ENCODE measurements at places on chromosomes 2 and 18.

- no peak for DNase-seq
Measured at GRCh38 chr18:13288509-13289133, 70.1 kb downstream of the LDLRAD4 start.

DNA sequence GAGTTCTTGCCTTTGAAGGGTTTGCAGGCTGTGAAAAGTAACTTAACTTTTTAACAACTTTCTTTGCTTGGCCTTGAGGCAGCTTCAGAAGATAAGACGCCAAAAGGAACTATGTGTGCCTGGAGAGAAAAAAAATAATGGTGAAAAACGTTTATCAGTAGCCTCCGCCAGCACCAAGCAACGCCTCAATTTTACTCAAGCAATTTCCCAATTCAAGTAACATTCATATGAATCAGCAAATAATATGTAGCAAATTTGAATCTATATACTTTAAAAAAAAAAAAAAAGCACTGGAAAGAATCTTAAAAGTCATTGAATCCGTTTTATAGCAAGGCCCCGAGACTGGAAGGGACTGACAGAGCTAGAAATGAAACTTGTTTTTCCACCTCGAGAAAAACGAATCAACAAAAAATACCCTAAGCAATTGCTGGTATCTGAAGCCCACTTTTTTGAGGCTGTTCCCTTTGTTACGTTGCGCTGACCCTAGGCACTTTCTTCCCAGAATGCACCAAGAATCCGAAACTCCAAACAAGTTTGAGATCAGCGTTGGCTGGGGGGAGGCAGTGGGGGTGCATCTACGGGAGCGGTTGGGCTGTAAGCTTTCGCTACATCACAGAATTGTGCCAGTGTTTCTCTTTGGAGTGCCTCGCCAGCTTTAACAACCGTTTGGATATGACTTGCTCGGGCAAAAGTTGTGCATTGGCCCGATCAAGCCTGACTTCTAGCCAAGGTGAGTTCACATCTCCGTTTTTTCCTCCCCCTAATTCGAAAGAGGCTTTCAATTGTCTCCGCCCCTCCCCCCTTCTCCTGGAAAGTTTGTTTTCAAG lies 2.7 kb upstream of the TGIF1 start:
- peak; percentile 44 for DNase-seq

DNA sequence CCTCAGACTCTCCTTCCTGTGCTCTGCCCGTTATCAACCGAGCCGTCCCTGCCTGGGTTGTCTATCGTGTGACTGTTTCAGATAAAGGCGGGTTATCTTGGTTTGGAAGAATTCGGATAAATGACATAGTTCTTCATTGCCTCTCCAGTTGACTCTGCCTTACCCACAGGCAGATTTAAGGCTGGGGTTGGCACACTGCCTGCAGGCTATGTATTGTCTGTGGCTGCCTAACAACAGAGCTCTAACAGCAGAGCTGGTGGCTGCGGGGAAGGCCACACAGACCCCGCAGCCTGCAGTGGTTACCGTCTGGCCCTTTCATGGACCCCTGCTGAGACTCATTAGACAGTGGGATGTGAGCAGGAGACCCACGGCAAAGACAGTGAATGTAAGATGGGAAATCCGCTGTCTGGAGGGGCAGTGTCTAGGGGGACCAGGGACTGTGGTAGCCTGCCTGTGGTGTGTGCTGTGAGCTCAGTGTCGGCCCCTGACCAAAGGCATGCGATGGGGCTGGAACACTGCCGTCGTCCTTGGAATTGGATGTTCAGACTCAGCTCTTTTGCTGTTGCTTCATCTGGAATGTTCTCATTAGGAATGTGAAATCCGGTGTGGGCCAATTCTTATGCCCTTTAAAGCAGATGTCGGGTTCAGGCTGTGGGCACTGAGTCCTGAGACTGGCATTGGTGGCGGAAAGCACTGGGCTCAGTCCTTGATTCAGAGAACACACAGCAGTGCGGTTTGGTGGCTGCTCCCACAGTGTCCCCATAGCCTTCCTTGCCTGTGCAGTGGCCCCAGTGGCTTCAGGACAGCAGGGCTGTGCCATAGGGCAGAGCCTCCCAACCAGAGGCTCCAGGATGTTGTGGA lies 44.5 kb downstream of the SH3RF3 start:
- peak; percentile 87 for DNase-seq

DNA sequence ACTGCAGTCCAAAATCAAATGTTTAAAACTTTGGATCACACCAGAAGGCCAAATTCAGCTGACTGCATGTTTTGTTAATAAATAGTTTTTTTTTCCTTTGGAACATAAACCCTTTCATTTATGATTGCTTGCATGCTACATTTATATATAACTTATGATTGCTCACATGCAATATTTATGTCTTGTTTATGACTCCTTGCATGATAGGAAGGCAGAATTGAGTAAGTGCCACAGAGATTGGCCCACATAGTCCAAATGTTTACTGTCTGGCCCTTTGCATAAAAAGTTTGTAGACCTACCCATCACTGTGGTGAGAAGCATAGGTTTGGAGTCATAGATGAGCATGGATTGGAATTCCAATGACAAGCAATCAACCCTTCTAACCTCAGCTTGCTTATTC lies 30.8 kb downstream of the WDFY1 start:
- no peak for DNase-seq

DNA sequence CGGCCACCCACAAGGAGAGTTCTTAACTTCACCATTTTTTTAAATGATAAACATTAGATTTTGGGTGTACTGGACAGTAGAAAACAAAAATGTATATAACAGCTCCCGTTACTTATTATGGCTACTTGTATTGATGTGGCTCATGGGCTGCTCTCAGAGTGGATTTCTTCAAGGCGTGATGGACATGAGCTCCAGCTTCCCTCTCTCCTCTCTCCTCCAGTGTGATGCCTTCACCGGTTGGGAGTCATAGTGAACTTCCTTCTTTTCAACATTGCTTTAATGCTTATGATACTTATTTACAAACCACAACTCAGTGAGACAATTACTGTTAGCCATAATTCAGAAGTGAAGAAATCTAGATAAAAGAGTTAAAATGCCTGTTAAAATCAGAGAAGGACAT lies 515.2 kb downstream of the RNF144A start:
- no peak for DNase-seq

DNA sequence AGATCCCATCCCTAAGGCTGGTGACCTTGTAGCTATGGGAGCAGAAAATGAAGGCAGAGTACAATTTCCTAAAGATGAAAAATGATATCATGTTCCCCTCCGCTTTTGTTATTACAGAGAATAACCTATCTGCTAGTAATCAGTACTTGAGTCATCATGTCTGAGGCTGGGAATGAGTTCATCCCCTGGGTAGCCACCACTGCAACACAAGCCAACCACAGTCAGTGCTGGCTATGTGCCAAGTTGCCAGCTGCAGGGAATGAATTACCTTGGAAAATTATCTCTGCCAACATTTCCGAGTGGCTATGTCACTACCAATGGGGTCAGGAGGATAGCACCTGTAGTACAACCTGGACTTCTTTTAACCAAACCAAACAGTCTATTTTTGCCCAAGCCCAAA lies 1094.7 kb upstream of the DDX18 start:
- no peak for DNase-seq

DNA sequence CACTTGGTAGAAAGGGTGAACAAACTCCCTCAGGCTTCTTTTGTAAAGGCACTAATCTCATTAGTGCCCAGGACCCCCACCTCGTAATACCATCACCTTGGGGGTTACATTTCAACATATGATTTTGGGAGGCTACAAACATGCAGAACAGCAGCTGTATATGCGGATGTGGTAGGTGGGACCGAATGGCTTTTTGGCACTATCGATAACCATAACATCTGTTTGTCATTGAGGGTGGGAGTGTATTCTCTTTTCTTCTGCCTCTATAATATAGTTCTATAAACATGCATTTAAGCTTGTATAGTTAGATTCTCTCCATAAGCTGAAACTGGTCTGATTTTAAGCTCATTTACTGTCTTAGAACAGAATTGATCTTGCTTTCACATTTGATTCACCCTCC lies 239.1 kb upstream of the BOD1L2 start:
- DNase-seq: no peak

- no peak for DNase-seq
Measured at GRCh38 chr2:85319796-85320195, 8.0 kb downstream of the TGOLN2 start.

DNA sequence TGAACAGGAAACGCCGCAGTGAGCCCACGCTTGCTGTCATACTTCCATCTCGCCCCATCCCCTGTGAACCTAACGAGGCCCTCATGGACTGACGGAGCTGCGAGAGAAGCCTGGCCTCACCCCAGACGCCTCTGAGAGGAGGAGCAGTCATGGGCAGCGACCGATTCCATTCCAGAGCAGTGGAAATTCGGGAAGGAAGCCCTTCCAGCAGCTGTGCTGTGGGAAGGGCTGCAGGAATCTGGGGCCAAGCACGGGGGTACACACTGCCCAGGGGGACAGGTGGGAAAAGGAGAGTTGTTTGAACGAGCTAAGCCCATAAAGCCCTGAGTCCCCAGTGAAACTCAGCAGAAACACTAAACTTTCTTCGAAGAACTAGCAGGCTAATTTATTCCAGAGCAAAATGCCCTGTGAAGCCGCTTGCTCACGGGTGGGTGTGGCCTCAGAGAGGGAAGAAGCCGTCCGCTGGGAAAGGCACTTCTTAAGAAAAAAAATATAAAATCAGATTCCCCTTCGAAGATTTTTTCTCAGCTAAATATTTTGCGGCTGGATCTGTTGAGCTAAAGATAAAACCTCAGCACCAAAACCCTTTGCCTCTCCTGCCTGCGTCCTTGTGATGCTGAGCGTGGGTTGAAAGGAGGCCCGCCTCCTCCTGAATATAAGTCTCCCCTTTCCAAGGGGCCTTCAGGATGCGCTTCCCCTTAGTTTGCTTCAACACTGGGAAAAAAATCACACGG lies 38.2 kb downstream of the ANKMY1 start:
- peak; percentile 73 for DNase-seq

GRCh38 chr2:209823484-209823883 lies 51.9 kb downstream of the UNC80 start:
- DNase-seq: no peak

DNA sequence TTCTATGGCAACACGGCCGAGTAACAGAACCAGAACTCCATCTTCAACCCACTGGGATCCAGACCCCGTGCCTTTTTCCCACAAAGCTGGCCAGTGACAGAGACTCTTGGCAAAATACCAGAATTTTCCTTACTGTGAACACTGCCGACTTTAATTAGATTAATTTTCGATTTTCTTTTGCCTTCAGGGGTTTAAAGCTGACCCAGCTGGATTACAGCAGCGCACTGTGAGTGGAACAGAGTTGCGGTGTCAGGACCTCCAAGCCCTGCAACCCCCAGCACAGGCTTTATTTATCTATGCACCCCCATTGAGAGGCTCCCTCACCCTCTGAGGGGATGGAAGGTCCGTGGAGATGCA lies 36.4 kb downstream of the CTIF start:
- DNase-seq: no peak

GRCh38 chr2:43171789-43172188 lies 54.6 kb downstream of the ZFP36L2 start:
- peak; percentile 50 for DNase-seq

GRCh38 chr2:55743583-55743982 lies 49.9 kb upstream of the PNPT1 start:
- peak; percentile 74 for DNase-seq

DNA sequence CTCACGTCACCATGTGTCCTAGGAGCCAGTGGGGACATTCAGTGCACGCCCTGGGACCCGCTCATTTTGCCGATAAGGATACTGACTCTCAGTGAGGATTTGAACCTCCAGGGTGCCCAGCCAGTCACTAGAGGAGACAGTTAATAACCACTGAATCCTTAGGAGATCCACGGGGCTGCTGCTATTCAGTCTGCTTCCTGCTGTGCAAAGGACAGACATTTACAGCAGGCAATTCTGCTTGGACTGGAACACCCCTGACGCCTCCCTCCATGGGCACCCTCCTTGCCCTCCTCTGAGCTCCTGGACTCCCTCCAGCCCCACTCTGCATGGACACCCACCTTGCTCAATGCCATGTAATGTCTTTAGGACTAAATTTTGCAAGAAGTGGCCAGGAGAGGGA lies 265.5 kb downstream of the EIPR1 start:
- DNase-seq: no peak

DNA sequence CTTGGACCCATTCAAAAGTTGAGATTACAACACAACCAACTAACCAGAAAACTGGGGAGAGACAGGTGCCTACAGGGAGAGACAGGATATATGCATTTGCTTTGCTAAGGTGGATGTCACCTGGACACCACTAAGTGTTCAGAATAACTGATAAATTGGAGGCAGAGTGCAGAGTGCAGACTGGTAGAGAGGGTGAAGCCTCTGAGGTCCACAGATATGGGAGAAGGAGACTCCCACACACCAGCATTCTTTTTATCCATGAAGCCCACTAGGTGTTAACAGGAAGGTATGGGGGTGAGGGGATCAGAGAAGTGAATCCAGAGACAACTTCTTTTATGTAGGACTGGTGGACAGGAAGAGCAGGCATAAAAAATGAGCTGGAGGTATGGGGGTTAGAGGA lies 1310.0 kb upstream of the ZEB2 start:
- no peak for DNase-seq

- DNase-seq: no peak
Measured at GRCh38 chr2:120315367-120316033, 30.4 kb upstream of the INHBB start.

DNA sequence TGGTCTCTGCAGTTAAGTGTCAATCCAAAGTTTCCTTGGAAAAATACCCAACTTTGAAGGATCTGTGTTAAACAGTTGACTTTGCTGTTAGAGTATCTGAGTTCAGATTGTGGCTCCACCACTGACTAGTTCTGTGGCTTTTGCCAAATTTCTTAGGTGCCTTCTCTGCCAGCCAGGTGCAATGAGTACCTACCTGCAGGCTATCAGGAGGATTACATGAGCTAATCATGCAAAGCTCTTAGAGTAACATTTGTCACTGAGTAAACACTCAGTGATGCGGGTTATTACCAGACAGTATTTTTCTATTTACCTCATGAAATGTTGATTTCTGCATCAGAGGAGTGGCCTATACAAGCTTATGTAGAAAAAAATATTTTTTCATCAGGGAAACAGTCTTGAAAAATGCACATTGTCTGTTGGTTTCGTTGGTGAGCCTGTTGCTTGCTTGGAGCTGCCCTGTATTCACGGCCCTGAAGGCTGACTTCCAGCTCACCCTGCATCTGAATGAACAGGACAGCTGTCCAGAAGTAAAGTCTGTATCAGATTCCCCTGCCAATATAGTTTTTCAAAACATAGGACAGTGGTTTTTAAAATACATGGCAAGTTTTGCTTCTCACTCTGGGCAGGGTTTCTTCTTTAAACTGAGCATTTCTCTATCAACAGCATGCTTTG lies 235.1 kb downstream of the CDCA7 start:
- no peak for DNase-seq

- no peak for DNase-seq
Measured at GRCh38 chr18:80136679-80137078, 27.6 kb downstream of the ADNP2 start.

GRCh38 chr2:236718207-236718992 lies 148.8 kb downstream of the ACKR3 start:
- no peak for DNase-seq

GRCh38 chr2:168015274-168015953 lies 232.0 kb downstream of the STK39 start:
- DNase-seq: no peak

- no peak for DNase-seq
Measured at GRCh38 chr2:193738892-193739291, 1544.2 kb upstream of the TMEFF2 start.

- peak; percentile 64 for DNase-seq
Measured at GRCh38 chr2:37561615-37562569, 109.5 kb downstream of the CDC42EP3 start.

All from GM03348 (cell line).